ENCODE measurements at places on chromosomes 1 and 21. TPM values are rescaled to one million over a fixed set of nuclear protein-coding genes. Genes with fewer than 3 reads are reported as not detected.

Gene PRELP
- total RNA-seq, result 0.37 TPM

Gene AK5
- total RNA-seq, result 24.6 TPM

Gene PWP2
- total RNA-seq, result 4.8 TPM

Gene PGLYRP4
- not detected for total RNA-seq

Gene FMN2
- 15.4 TPM for total RNA-seq

Gene THEMIS2
- 10.3 TPM for total RNA-seq

Gene HSD3B2
- not detected for total RNA-seq

Gene CFHR3
- total RNA-seq, result not detected
